NCI-H460 (cell line): ENCODE measurements at places on chromosomes 2 and 18.

DNA sequence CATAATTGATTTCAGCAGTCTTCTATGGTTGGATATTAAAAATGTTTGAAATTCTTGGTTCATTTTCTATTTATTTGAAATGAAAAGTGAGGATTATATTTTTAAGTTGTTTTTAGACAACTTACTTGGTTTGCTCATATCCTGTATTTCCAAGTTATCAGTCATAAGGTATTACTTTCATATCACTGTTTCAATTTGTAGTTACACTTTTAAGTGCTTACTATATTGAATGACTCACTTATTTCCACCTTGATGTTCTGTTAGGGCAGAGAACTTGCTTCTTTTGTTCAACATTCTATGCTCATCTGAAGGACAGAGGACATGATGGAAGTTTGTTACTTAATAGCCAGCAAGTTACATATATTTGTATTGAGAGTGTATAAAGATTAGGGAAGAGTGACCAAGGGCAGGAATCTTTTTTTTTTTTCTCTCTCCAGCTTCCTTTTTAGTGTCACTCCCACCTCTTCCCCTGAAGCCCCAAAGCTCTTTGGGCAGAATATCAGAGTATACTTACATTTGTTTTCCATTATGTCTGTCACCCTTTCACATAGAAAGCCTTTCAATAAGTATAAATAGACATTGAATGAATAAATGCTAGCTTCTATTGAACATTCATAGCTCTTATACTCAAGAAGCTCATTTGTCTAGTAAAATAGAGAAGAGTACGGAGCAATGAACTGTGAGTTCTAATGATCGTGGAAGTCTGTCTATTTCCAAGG, 28.1 kb downstream of the PIK3C3 start:
- DNase-seq = no peak

DNA sequence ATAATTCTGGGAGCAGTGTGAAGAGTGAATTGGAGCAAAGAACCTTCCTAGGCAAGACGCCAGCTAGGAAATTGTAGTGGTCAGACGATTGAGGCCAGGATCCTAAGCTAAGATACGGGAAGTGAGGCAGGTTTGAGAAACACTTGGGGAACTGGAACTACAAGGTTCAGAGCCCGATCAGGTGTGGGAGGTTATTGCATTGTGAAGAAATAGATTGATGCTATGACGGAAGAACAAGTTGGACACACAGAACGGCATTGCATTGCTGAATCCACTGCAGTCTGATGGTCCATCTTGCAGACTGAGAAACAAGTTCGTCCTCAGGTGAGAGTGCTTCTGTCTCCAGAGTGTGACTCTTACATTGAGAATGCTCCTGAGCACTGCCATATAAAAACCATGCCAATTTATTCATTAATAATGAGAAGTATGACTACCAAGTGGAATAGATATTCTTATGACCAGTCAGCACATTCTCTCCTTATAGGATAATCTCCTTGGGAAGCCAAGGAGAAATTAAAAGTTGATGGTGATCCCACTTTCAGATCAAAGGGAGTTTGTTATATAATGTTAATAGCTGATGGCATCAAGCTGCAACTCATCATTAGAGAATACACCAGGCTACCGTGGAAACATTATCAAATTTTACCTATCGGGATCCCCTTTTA, 30.9 kb downstream of the ANTXR1 start:
- DNase-seq = no peak

DNA sequence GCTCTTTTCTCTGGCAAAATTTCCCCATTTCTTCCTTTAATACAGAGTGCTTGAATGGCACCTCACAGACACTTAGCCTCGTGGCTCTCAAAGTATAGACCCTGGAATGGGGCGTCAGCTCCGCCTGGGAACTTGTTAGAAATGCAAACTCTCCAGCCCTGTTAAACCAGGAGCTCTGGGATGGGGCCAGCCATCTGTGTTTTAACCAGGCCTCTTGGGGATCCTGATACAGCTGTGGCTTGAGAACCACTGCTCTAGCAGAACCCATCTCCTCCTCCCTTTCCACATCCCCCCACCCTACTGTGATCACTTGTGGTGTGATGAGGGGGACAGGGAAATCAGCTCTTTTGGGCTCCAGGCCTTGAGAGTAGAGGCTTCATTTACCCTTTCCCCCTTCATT, 15.9 kb downstream of the LTBP1 start:
- no peak for DNase-seq

GRCh38 chr18:60975420-60975819, 357.8 kb upstream of the CDH20 start:
- no peak for DNase-seq

DNA sequence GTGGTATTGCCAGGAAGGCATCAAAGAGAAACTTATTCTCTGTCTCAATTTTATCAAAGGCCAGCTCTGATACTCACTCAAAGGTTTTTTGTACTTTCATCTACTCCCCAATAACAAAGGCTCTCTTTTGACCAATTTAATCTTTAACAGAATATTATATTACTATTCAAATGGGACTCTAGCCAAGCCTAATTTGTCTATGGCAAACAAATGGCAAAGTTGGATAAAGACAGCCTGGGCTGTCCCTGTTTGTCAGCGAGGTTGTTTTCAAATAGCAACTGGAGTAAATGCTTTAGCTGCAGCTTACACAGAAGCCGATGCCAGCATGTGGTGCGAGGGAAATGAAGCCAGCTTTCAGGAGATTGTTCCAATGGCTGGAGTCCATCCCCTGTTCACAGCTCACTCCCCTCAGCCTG, 80.1 kb upstream of the CTNNA2 start:
- no peak for DNase-seq

DNA sequence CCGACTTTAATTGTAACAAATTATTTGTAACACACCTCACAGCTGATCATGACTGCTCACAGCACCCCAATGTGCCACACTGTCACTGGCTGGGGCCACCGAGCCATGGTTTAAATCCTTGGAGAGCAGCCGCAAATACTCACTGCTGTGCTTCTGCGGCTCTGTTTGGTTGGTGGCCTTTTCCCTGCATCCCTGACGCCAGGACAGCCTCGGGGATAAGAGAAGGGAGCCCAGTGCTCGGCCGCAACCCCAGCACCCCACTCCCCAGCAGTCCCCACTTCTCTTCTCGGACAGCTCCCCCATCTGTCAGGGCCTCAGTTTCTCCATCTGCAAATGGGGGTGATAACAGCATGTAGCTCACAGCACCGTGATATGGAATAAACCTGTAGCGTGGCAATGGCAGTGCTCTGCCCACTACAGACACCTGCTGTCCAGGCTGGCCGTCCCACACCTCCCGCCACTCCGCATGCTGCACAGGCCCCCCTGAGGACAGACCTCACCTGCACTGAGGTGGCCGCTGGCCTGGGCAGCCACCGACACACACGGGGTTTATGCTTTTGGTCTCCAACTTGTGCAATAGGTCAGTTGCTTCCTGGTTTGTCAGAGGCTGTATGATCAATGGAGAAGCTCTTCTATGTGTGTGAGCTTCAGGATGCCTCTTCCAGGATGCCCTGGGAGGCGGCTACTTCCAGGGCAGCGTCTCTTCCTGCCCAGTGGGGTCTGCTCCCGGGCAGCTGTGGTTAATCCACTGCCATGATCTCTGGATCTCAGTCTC, 87.1 kb downstream of the NDUFA10 start:
- no peak for DNase-seq

DNA sequence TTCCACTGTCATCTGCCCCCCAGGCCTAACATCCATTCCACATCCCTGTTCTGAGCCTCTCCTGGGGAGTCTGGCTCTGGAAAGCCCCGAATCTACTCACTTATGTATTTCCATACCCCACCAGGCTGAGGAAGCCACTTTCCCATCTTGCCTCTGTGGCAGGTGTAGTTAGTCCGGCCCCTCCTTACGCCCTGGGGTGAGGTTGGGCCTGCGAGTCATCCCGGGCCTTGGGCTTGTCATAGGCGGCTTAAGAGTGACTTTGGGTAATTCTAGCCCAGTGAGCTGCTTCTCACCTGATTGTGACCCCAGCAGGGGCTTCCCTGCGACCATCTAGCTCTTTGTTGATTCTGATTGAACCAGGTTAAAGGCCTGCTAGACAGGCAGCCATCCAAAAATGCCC, 21.1 kb downstream of the PCARE start:
- DNase-seq = no peak

- DNase-seq = no peak
Observed at GRCh38 chr2:86443631-86444350, 2.6 kb downstream of the KDM3A start.

- peak; percentile 18 for DNase-seq
Observed at GRCh38 chr2:190574169-190574568, 39.6 kb upstream of the NEMP2 start.

- DNase-seq = no peak
Observed at GRCh38 chr2:101305035-101305434, 3.5 kb downstream of the RNF149 start.

- no peak for DNase-seq
Observed at GRCh38 chr2:171345971-171346722, 87.6 kb downstream of the METTL8 start.

GRCh38 chr2:12883906-12884305, 167.2 kb downstream of the TRIB2 start:
- no peak for DNase-seq

GRCh38 chr2:240511351-240512108, 46.3 kb downstream of the ANKMY1 start:
- DNase-seq = no peak

- no peak for DNase-seq
Observed at GRCh38 chr2:58739033-58739432, 497.9 kb upstream of the FANCL start.

DNA sequence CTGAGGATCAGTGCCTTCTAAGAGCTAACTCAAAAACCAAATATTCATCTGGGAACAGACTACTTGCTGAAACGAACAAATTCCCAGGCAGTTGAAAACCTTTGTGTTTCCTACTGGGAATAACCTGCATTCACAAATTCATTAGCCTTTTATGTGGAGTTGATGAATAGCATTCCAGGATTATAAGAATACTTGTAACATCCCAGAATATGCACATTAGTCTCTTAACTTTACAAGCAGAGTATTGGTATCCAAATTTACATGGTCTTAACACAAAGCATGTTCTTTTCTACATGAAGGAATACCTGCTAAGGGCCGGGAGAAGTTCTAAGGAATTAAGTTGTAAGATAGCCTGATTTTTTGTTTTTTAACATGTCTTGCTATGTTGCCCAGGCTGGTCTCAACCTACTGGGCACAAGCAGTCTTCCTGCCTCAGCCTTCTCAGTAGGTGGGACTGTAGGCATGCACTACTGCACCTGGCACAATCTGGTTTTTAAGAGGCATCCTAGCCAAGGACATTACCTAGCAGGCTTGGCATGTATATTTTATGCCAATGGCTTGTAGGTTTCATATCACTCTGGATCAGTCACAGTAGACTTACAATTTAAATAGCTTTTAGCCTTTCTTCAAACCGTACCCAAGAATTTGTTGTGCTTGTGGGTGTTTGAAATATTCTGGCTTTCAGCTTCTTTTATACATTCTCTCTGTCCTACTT, 50.7 kb downstream of the MGAT5 start:
- DNase-seq = no peak

GRCh38 chr2:183665425-183665824, 541.2 kb downstream of the NUP35 start:
- no peak for DNase-seq

- no peak for DNase-seq
Observed at GRCh38 chr2:189298481-189298880, 118.9 kb upstream of the COL5A2 start.

- no peak for DNase-seq
Observed at GRCh38 chr2:232458661-232459418, 2.9 kb downstream of the ALPI start.

DNA sequence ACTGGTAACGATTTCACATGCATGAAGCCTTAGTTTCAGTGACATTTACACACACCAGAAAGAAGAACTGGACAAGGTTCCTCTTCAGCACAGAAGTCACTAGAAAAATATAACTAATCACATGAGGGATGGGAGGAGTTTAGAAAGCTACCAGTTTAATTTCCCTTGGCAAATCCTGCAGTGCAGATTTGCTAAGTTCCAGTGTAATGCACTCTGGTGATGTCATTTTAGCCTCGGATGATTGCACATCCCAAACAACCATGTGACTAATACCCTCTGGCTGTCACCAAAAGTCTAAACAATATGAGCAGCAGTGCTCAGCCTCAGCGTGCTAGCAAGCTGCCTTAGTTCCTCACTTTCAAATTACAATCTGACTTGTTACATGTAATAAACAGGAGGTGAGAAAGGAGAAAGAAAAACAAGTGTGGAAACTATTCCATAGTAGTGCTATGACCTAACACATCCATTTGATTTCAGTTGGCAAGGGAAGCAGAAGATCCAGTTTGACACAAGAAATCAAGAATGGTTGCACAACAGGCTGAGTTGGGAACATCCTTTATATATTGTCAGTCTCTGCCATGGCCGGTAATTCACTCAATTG, 35.3 kb upstream of the PPP1CB start:
- DNase-seq = peak; percentile 89

- no peak for DNase-seq
Observed at GRCh38 chr18:55795101-55795669, 207.2 kb upstream of the TCF4 start.

GRCh38 chr2:233184669-233185068, 66.8 kb upstream of the ATG16L1 start:
- DNase-seq = no peak

DNA sequence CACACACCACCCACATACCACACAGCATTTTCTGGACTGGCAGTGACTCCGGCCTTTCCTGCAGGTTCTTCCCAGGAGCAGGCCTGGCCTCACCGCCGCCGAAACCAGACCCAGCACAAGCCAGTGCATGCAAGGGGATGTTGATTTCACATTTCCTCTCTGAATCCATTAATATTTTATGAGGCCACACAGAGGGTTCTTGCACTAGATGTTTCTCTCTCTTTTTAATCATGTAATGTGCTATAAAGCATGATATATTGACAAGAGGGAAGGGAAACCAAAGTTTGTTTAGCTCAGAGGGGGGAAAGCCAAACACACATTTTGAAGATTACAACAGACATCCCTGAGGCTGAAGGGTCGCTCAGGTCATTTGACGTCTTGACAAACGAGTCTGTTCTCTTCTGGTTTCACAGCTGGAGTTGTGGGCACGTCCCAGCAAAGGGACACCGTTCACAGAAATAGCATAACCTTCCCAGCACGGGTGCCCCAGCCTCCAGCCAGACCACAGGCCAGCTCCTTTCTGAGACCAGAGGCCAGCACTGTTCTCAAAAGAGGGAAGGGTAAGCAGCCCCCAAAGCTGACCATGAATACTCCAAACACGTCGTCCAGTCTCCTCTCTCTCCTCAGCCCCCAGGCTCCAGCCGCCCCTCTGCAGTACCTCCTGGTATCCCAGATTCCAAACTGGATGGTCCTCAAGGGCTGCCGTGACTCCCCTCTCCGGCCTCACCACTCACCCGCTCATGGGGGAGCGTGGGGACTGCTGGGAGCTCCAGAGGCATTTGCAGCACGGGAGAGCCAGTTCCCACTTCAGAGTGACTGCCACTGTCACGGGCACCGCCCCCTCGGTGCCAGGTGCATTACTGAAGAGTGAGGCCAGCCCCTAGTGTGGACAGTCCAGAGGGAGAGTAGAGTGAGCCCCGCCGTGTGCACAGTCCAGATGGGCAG, 340.3 kb upstream of the SALL3 start:
- no peak for DNase-seq

DNA sequence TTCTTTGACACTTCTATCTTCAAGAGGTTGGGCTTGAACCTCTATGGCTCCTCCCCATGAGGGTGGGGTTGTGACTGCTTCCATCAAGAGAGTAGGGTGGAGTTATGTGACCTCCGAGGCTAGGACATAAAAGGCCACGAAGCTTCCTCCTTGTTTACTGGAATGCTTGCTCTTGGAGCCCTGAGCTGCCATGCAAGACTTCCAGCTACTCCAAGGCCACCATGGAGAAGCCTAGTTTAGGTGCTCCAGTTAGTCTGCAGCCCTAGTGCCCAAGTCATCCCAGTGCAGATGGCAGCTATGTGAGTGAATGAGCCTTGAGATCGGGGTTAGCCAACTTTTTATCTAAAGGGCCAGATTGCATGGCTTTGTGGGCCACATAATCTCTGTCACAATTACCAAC, 2.4 kb upstream of the MERTK start:
- DNase-seq = no peak
